Effector memory CD4-positive, alpha-beta T cell (primary cell): ENCODE measurements at places on chromosomes 11 and 22.
A peak's percentile ranks its signal among the peaks of the same experiment; 100 is the strongest.

GRCh38 chr22:50199829-50200460 lies 866 bp upstream of the SELENOO start:
- H3K27me3 ChIP-seq: no peaks in the 10 kb centered on the region
- peaks cover 18% of the 10 kb centered on the region for H3K4me1 ChIP-seq
- H3K36me3 ChIP-seq: peaks cover 24% of the 10 kb centered on the region
- peak overlapping the region; percentile 59 for H3K4me3 ChIP-seq
- peak overlapping the region; percentile 77 for H3K27ac ChIP-seq

DNA sequence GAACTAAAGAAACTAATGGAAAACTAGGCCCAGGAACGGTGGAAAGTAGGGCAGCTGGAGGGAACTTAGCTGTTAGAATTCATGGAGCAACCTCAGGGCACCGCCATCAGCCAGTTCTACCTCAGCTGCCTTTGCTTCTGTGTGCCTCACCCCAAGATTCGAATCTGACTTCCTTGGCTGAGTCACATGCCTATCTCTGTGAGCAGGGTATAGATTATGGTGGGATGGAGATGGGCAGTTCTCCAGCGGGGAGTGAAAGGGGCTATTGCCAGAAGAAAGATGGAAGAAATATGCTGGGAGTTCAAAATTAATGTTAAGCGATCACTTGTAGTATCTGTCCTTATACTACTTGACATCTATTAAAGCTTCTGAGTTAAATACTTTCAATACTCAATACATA lies 18.9 kb upstream of the VWA5A start:
- no peak for DNase-seq
- H3K4me1 ChIP-seq: no peaks in the 10 kb centered on the region
- no peak overlapping the region for H3K4me3 ChIP-seq

DNA sequence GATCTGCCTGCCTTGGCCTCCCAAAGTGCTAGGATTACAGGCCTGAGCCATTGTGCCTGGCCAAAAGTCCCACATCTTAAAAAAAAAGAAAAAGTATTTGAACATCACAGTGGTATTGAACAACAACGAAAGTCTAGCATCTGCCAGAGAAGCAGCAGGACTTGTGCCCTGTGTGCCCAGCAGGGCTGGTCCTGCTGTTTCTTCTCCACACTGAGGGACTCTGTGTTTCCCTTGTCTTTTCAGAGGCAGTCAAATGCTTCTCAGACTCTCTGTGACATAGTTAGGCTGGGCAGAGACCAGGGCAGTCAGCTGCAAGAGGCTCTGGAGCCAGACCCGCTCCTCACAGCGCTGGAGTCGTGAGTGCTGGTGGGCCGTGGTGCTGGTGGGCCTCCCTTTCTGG lies 56.2 kb downstream of the SBF1 start:
- H3K36me3 ChIP-seq: peaks cover 78% of the 10 kb centered on the region
- no peaks in the 10 kb centered on the region for H3K27me3 ChIP-seq
- H3K4me1 ChIP-seq: no peaks in the 10 kb centered on the region
- no peak for DNase-seq

- DNase-seq: no peak
- H3K36me3 ChIP-seq: no peaks in the 10 kb centered on the region
- no peaks in the 10 kb centered on the region for H3K4me1 ChIP-seq
- no peak overlapping the region for H3K27ac ChIP-seq
- H3K4me3 ChIP-seq: no peak overlapping the region
Observed at GRCh38 chr11:41306431-41306830, 153.0 kb downstream of the LRRC4C start.

DNA sequence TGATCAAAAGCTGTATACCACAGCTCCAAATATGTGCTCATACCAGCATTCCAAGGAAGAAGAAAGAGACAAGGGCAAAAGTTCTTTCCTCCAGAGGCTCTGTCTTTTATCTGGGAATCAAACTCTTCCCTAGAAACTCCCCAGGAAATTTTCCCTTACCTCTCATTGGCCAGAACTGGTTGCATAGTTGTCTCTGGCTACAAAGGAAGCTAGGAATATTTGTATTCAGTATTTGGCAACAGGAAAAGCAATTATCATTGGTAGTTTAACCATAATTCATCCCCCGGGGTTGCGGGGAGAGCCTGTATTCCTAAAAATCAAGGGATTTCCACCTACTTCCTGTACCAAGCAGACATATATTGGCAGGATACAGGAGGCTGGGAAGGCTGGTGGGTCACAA lies 10.5 kb upstream of the ZFTA start:
- no peaks in the 10 kb centered on the region for H3K36me3 ChIP-seq
- H3K4me3 ChIP-seq: no peak overlapping the region
- no peaks in the 10 kb centered on the region for H3K27me3 ChIP-seq
- no peak overlapping the region for H3K27ac ChIP-seq
- no peaks in the 10 kb centered on the region for H3K4me1 ChIP-seq

DNA sequence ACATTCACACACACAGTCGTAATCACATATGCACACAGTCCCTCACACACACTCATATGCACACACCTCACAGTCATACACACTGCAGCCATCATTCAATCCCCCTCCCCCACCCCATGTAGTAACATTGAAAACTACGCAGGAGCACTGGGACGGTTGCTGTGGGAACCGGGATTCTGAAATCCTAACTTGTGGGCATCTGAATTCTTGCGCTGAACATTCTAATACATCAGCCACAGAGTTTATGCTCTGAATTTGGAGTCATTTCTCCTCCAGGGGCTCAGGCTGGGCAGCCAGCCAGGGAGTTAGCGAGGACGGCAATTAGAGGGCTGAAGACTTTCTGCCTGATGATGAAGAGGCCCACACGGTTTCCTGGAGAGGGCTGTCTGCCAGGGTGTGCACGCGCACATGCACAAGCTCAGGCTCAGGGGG lies 32.7 kb downstream of the CD6 start:
- H3K4me3 ChIP-seq: peak overlapping the region; percentile 26
- peaks cover 33% of the 10 kb centered on the region for H3K4me1 ChIP-seq
- no peak for DNase-seq
- peaks cover 46% of the 10 kb centered on the region for H3K36me3 ChIP-seq
- no peaks in the 10 kb centered on the region for H3K27me3 ChIP-seq

- no peaks in the 10 kb centered on the region for H3K27me3 ChIP-seq
- H3K4me1 ChIP-seq: no peaks in the 10 kb centered on the region
- DNase-seq: no peak
- H3K27ac ChIP-seq: no peak overlapping the region
Observed at GRCh38 chr22:36795633-36796032, 19.7 kb upstream of the IFT27 start.

GRCh38 chr11:68092411-68092810 lies 28.8 kb downstream of the CHKA start:
- DNase-seq: no peak
- H3K36me3 ChIP-seq: no peaks in the 10 kb centered on the region
- H3K4me1 ChIP-seq: no peaks in the 10 kb centered on the region
- no peak overlapping the region for H3K27ac ChIP-seq
- no peaks in the 10 kb centered on the region for H3K27me3 ChIP-seq
- no peak overlapping the region for H3K4me3 ChIP-seq

DNA sequence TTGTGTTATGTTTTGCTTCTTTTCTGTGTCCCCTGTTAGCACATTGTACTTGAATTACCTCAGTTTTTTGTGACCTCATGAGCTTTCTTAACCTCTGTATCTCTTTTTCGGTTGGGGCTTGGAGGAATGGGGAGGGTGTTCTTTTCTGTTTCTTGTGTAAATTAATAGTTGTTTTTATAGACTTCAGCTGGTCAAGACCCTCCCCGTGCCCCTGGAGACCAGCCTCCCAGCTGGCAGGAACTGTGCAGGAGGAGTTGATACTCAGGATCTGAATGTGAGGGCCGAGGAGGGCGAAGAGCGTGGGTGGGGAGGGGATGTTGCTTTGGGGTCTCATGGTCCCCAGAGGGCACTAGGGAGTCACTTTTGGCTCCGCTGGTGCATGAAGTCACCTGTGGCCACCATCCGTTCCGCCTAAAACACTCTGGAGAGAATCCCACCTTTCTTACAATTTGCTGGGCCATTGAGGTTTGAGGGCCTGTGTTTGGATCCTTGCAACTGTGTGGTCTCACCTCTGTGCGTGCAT lies 44.3 kb upstream of the NNMT start:
- DNase-seq: no peak
- H3K27me3 ChIP-seq: no peaks in the 10 kb centered on the region

- no peak for DNase-seq
- peaks cover 7% of the 10 kb centered on the region for H3K4me1 ChIP-seq
- peaks cover 16% of the 10 kb centered on the region for H3K27me3 ChIP-seq
- H3K36me3 ChIP-seq: no peaks in the 10 kb centered on the region
Observed at GRCh38 chr11:82732734-82733443, 775 bp downstream of the FAM181B start.

GRCh38 chr11:126317756-126318573 lies 14.1 kb downstream of the DCPS start:
- peaks cover 15% of the 10 kb centered on the region for H3K4me1 ChIP-seq
- no peak for DNase-seq
- peak overlapping the region; percentile 0 for H3K4me3 ChIP-seq
- no peaks in the 10 kb centered on the region for H3K36me3 ChIP-seq
- H3K27ac ChIP-seq: no peak overlapping the region

GRCh38 chr22:43007519-43008102 lies 7.3 kb downstream of the PACSIN2 start:
- no peaks in the 10 kb centered on the region for H3K36me3 ChIP-seq
- no peak overlapping the region for H3K4me3 ChIP-seq
- peaks cover 18% of the 10 kb centered on the region for H3K4me1 ChIP-seq
- DNase-seq: no peak

- H3K27me3 ChIP-seq: peaks cover 5% of the 10 kb centered on the region
- no peak overlapping the region for H3K27ac ChIP-seq
- no peak for DNase-seq
- no peaks in the 10 kb centered on the region for H3K4me1 ChIP-seq
Observed at GRCh38 chr11:120186774-120187591, 23.8 kb upstream of the OAF start.

- H3K36me3 ChIP-seq: no peaks in the 10 kb centered on the region
- no peaks in the 10 kb centered on the region for H3K4me1 ChIP-seq
- no peak within 1 kb of the TSS for H3K4me3 ChIP-seq
- DNase-seq: no peak
Observed at GRCh38 chr11:70078095-70078780, at the start of gene ANO1. ANO1 (plus strand) TSS chr11:70078317; CDS start chr11:70078607, 290 bp downstream.

DNA sequence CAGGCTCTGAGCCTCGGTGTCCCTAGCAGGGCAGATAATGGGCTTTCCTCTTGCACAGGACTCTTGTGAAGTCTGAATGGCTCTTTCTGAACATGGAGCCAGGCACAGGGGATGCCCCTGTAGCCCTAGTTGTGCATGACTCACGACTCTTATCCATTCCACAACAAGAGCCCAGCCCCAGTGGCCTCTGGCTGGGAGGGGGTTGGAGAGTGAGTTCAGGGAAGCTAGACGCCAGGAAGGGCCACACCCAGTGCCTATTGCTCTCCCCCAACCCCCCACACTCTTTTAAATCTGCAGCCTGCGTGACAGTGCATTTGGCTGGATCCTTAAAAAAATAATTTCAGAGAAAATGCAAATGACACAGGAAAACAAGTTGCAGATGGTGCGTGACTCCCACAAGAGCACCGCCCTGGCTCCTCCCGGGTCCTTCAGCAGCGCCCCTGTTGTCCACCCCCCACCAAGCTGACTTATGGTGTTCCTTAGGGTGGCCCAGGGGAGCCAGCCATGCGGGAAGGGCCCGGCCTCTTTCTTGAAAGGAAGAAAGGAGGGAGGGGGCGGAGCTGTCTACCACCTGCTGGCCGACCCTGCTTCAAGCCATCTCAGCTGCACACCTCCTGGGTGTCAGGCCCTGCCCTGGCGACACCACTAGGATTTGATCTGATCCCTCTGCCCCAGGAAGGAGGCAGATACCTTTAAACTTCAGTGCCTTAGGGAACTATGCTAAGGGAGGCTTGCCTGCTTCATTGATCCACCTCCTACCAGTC lies 74.7 kb downstream of the MN1 start:
- H3K27ac ChIP-seq: no peak overlapping the region
- no peaks in the 10 kb centered on the region for H3K27me3 ChIP-seq
- no peak overlapping the region for H3K4me3 ChIP-seq
- no peaks in the 10 kb centered on the region for H3K36me3 ChIP-seq
- H3K4me1 ChIP-seq: no peaks in the 10 kb centered on the region
- no peak for DNase-seq

DNA sequence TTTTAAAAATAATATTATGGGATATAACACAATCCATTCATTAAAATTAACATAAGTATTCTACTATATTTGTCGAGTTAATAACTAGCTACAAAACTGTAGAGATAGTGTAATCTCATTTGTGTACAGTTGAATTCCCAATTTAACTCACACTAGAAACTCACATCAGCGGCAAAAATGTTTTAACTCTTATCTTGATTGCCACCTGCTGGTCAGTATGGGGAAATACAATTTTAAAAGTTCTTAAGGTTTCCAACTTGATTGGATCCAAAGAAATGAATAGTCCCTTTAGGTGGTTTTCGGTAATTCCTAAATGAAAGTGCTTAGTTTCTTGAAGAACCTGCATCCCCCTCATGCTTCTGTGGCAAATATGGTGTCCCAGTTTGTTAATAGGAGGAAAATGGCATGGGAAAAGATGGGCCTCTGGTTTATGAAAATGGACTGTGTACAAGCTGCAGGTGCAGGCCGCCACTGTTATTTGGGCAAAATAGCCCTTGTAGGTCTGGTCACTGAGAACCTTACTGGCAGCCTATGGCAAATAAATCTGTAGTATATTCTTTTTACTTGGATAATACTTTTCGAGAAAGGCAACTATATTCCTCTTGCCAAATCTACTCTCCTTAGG lies 33.7 kb upstream of the SLC17A6 start:
- H3K27ac ChIP-seq: no peak overlapping the region
- DNase-seq: no peak
- H3K36me3 ChIP-seq: no peaks in the 10 kb centered on the region

GRCh38 chr11:122772945-122773344 lies 65.4 kb upstream of the CRTAM start:
- H3K27me3 ChIP-seq: no peaks in the 10 kb centered on the region
- no peak for DNase-seq
- no peaks in the 10 kb centered on the region for H3K4me1 ChIP-seq
- H3K4me3 ChIP-seq: no peak overlapping the region
- H3K36me3 ChIP-seq: peaks cover 4% of the 10 kb centered on the region
